Heart left ventricle (tissue), 16 donors: ENCODE measurements at places on chromosomes 6 and 20. TPM values are rescaled to one million over a fixed set of nuclear protein-coding genes. Genes with fewer than 3 reads are reported as not detected.
A peak's percentile ranks its signal among the peaks of the same experiment; 100 is the strongest.

PPP1R16B gene
- total RNA-seq = 6.3 TPM

POPDC3 gene
- total RNA-seq = 44.5 TPM

MATN4 gene
- not detected for total RNA-seq

LPA gene
- not detected for total RNA-seq

COL19A1 gene
- 1.6 TPM for total RNA-seq

OR2H1 gene
- total RNA-seq = not detected

B3GAT2 gene
- total RNA-seq = not detected

ALDH8A1 gene
- total RNA-seq = 0.12 TPM

DNA sequence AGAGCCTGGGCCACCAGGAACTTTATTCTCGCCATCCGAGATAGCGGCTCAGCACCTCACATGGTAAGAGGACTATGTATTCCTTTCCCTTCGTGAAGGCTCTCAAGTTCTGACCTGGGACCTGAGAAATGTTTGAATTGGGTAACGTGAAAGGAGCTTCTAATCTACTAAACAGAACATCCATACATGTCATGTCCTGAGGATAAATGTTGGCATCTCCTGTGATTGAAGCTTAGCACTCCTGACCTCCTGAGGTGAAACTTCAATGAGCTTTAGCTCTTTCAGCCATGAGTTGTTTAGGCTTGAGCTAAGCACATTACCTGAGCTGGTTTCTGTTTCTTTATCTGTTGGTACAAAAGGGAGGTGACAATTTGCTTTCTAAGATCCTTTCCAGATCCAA lies 280.9 kb downstream of the PACRG start:
- no peaks in the 10 kb centered on the region for H3K36me3 ChIP-seq
- no peaks in the 10 kb centered on the region for H3K4me1 ChIP-seq
- H3K27ac ChIP-seq = no peak overlapping the region
- no peak overlapping the region for H3K4me3 ChIP-seq

DNA sequence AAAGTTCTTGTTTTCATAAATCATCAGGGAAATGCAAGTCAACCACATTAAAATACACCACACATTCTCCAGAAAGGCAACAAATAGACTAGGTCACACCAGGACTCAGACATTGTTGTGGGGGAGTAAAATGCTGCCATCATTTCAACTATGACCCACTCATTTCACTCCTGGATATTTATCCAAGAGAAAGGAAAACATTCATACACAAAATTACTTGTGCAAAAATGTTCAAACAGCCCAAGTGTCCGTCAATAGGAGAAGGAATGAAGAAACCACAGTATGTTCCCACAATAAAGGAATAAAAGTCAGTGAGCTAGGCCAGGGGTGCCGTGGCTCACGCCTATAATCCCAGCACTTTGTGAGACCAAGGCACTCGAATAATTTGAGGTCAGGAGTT lies 81.5 kb upstream of the QKI start:
- no peak overlapping the region for H3K27ac ChIP-seq
- H3K4me1 ChIP-seq = peaks cover 67% of the 10 kb centered on the region
- no peak for DNase-seq
- no peaks in the 10 kb centered on the region for H3K36me3 ChIP-seq

DNA sequence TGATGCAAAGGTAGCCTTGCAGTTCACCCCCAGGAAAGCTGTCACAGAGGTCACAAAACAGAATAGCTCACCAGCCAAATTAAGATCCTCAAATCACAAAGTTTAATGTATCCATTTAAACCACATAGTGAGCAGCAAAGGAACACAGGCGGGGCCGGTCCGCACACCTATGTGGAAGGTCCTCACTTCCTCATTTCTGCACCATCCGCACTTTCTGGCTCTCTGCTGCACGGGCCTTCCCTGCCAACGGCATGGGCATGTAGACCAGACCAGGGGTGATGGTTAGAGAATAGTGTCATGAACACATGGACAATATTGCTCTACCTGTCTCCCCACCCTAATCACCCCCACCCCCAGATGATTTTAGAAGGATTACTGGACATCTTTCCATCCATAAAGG lies 12.1 kb upstream of the TBXT start:
- H3K4me3 ChIP-seq = no peak overlapping the region
- H3K4me1 ChIP-seq = no peaks in the 10 kb centered on the region
- no peaks in the 10 kb centered on the region for H3K36me3 ChIP-seq

- no peaks in the 10 kb centered on the region for H3K4me1 ChIP-seq
- H3K27ac ChIP-seq = no peak overlapping the region
- H3K27me3 ChIP-seq = no peaks in the 10 kb centered on the region
These were observed 24.6 kb upstream of the GMDS start for GRCh38 chr6:2270054-2270453.

DNA sequence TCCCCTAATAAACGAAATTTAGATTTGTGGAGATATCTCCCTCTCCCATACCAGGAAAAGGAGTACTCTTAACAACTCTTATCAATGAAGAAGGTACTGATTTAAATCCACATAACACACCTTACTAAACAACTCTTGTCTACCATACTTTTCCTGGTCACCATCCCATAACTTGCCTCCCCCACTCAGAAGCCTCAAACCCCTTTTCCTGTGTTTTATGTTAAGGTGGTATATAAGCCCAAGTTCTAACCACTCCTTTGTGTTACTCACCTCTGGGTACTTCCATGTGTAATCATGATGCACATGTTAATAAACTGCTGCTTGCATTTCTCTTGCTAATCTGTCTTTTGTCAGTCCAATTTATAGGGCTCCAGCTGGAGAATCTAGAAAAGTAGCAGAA lies 330.7 kb downstream of the CD83 start:
- H3K36me3 ChIP-seq = no peaks in the 10 kb centered on the region
- DNase-seq = no peak
- H3K4me3 ChIP-seq = no peak overlapping the region
- H3K27me3 ChIP-seq = no peaks in the 10 kb centered on the region
- peaks cover 15% of the 10 kb centered on the region for H3K4me1 ChIP-seq

GRCh38 chr6:63307581-63308246 lies 12.1 kb downstream of the LGSN start:
- H3K4me3 ChIP-seq = no peak overlapping the region
- no peaks in the 10 kb centered on the region for H3K36me3 ChIP-seq
- DNase-seq = no peak
- no peaks in the 10 kb centered on the region for H3K27me3 ChIP-seq

DNA sequence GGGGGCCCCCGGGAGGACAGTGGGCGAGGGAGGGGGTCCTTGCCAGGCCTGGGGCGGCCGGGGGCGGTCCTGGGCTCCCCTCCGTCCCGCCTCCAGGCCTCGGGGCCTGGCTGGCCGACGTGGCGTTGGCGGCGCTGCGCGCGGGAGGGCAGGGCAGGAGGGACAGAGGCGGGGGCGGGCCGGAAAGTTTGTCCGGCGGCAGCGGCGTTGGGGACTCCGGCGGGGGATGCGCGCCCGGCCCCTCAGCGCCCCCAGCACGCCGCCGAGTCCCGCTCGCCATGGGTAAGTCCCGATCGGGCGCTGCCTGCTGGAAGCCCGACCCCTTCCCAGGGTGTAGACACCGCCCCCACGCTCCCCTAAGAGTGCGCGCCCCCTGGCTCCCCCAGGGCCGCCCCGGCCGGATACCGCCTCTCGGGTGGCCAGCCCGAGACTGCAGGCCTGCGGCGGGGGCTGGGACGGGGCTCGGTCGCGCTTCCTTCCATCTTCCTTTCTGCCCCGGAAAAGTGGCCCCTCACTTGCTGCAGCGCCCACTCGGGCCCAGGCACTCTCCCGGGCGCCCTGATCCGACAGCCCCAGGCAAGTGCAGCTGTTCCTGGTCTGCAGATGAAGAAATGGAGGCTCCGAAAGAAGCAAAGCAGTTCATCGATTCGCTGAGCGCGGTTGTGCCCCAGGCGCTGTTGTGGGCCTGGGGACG lies at the start of gene SLC2A10:
Gene SLC2A10, plus strand, starts transcription at position 191 of the 694 bp plus-strand sequence. Its CDS starts 88 bp downstream, at position 279.
- peak within 1 kb of the TSS; percentile 33 for H3K27ac ChIP-seq
- peak within 1 kb of the TSS; percentile 80 for H3K4me3 ChIP-seq

- DNase-seq = no peak
- H3K36me3 ChIP-seq = peaks cover 18% of the 10 kb centered on the region
- no peak overlapping the region for H3K27ac ChIP-seq
- H3K4me1 ChIP-seq = no peaks in the 10 kb centered on the region
- no peak overlapping the region for H3K4me3 ChIP-seq
These were observed 88.2 kb upstream of the MPC1 start for GRCh38 chr6:166470863-166471410.

GRCh38 chr6:155635416-155635815 lies 179.8 kb upstream of the NOX3 start:
- no peak overlapping the region for H3K27ac ChIP-seq
- no peak overlapping the region for H3K4me3 ChIP-seq
- DNase-seq = no peak
- H3K27me3 ChIP-seq = no peaks in the 10 kb centered on the region

DNA sequence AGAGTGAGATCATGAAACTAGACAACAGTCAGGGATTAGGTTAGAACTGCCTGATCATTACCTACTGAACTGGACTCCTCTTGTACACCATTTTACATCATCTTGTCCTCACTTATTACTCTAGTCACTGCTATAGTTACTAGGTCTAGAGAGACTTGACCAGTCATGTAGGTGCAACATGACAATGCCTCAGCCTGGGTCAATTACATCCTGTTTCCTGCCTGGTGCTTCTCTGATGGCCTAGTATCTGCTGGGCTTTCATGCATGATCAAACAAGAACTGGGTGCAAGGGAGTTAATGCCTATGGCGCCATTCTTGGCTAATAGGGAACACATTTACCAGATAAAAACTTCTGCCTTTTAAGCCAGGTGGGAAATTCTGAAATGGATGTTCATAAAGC lies 39.2 kb upstream of the MMS22L start:
- H3K27me3 ChIP-seq = no peaks in the 10 kb centered on the region
- no peak overlapping the region for H3K4me3 ChIP-seq
- DNase-seq = no peak
- no peak overlapping the region for H3K27ac ChIP-seq
- H3K4me1 ChIP-seq = no peaks in the 10 kb centered on the region

GRCh38 chr6:105995391-105995865 lies 90.7 kb upstream of the PRDM1 start:
- H3K36me3 ChIP-seq = no peaks in the 10 kb centered on the region
- peak overlapping the region; percentile 31 for H3K27ac ChIP-seq
- H3K4me1 ChIP-seq = peaks cover 31% of the 10 kb centered on the region
- H3K4me3 ChIP-seq = peak overlapping the region; percentile 54
- DNase-seq = no peak
